ENCODE measurements at places on chromosomes 12 and 14.

DNA sequence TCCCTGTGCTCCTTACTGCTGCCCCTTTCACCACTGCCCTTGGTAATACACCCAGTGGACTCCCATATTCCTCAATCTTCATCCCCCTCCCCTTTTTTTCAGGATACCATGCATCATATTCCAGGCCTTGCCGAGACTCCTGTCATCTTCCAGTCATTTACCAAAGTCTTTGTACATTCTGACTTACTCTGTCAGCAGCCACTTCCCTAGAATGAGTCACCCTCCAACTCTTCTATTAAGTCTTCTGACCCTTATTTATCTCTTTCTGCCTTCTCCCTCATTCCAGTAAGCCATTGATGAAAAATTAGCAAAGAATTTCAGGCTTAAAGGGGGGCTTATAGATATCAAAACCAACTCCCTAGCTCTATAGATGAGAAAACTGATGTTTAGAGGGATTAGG is 128.0 kb downstream of the STXBP6 start:
- DNase-seq: no peak

DNA sequence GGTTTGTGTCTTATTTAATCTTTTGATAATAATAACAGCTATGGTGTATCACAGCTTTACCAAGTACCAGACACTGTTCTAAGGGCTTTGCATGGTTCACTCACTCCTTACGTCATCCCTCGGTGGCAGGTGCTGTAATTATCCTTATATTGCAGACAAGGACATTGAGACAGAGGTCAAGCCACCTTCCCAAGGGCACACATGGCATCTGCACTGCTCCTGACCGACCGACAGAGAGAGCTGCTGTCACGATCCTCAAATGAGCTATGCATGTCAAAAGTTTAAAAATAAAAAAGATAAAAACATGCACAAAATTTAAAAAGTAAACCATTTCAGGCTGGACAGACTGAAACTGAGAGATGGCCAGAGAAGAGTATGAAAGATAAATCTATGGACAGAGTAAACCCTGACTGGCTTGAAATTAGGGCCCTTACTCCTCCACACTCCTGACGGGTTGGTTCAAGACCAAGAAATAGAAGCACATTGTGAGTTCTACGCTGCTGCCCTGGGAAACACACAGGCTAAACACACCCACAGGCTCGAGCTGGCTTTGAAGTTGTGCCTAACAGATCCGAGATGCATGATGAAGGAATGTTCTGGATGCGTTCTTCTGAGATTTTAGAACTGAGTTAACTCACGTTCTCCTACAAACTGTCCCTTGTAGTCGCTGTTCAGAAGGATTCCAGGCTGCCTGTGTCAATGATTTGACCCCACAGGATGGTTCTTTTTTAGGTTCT is 268.7 kb downstream of the ZFP36L1 start:
- DNase-seq: no peak

DNA sequence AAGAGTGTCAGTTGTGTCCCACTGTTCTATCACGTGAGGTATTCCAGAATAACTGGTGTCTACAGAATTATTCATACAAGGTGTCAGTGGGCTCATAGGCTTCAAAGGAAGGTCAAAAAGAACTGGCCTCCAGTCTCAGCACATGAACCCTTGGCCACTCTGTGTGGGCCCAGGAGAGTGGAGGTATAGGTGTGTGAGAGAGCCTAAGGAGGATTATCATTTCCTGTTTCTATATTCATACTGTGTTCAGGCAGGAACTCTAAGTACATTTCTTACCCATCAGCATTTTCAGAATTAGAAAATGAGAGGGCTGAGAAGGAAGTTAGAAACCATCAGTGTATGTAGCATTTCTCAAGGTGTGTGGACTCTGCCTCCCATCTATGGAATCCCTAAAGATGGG is 87.0 kb downstream of the BTG1 start:
- no peak for DNase-seq

DNA sequence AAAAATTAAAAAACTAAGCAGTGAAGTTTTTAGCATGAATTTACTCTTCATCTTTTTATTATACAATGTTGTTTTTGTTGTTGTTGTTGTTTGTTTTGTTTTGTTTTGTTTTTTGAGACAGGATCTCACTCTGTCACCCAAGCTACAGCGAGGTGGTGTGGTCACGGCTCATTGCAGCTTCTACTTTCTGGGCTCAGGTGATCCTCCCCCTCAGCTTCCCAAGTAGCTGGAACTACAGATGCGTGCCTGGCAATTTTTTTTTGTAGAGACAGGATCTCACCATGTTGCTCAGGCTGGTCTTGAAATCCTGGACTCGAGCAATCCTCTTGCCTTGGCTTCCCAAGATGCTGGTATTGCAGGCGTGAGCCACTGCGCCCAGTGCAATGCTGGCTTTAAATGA is 11.3 kb downstream of the PPFIBP1 start:
- no peak for DNase-seq

DNA sequence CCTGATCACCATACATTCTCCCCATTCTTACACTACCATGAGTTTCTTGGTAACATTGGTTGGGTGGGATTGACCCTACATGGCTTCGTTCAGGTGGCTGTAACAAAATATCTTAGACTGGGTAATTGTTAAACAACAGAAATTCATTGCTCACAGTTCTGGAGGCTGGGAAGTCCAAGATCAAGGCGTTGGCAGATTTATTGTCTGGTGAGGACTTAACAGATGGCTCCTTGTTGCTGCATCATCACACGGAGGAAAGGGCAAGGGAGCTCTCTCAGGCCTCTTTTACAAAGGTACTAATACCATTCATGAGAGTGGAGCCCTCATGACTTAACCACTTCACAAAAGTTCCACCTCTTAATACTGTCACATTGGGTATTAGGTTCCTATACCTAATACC is 116.7 kb upstream of the EGLN3 start:
- DNase-seq: no peak

GRCh38 chr12:98532687-98533304 is 17.4 kb downstream of the TMPO start:
- no peak for DNase-seq

- no peak for DNase-seq
These were observed 7.8 kb downstream of the ZDHHC22 start for GRCh38 chr14:77133720-77134338.

DNA sequence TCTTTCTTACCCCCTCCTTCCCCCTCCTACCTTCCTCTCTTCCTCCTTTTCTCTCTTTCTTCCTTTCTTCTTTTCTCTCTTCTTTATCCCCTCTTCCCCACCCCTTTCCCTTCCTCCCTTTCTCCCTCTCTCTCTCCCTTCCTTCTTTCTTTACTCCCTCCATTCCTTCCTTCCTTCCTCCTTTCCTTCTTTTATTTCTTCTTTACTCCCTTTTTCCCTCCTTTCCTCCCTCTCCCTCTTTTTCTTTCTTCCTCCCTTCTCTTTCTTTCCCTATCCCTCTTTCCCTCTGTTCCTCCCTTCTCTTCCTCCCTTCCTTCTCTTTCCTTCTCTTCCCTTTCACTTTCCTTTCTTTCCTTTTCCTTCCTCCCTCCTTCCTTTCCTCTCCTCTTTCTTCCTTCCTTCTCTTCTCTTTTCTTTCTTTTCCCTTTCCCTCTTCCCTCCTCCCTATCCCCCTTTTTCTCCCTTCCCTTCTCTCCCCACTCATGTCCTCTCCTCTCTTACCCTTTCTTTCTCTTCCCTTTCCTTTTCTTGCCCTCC is 302.3 kb upstream of the TBX3 start:
- no peak for DNase-seq

DNA sequence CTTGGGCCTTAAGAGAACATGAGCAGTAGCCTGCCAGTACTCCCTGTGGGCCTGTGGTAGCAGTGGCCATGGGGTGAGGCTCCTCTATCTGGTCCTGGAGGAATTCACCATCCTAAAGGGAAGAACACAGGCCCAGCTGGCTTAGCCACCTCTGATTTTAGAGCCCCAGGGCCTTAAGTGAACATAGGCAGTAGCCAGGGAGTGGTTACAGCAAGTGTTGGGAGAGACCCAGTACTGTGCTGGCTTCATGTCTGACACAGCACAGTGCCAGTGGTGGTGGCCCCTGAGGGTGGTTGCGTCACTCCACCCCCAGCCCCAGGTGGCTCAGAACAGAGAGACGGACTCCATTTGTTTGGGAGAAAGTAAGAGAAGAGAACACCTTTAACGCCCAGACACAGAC is 105.1 kb downstream of the TXNDC16 start:
- DNase-seq: no peak

GRCh38 chr14:71471634-71472355 is 460.4 kb upstream of the RGS6 start:
- DNase-seq: no peak

DNA sequence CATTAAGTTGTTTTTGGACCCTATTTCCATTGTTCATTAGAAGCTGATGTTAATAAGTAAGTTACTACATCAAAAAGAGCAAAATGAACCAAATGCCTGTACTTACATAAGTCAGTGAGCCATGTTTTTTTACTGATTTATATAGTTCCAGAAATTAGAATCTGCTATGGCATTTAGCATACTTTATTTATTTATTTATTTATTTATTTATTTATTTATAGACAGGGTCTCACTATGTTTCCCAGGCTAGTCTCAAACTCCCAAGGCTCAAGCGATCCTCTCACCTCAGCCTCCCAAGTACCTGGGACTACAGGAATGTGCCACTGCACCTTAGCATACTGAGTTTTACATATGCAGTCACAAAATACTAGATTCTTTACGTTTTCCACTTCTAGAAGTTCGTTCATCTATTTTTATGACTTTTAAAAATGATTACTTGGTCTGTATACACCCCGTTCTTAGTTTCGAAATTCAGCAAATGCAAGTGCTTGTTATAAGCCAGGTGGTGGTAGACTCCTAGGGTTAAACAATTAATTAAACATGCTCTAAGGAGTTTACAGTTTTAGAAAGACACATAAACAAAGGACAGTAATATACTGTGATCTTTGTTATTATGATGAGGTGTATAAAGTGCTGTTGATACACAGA is 69.8 kb downstream of the SCFD1 start:
- no peak for DNase-seq

DNA sequence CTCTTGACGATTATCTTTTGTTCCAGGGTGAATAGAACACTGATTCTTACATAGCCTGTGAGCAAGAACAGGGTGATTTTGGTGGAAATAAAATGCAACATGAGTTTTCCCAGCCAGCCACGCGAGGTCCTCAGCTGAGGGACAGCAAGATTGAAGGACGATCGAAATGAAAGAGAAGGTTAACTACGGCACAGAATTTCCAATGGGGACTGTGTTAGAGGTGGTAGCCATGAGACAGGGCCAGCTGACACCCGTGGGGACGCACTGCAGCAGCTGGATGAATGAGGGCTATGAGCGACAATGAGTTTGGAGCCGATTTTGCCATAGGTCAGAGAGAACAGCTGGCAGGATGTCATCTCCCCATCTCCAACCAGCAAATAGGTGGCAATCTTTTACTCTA is 243.4 kb upstream of the PELI2 start:
- no peak for DNase-seq

DNA sequence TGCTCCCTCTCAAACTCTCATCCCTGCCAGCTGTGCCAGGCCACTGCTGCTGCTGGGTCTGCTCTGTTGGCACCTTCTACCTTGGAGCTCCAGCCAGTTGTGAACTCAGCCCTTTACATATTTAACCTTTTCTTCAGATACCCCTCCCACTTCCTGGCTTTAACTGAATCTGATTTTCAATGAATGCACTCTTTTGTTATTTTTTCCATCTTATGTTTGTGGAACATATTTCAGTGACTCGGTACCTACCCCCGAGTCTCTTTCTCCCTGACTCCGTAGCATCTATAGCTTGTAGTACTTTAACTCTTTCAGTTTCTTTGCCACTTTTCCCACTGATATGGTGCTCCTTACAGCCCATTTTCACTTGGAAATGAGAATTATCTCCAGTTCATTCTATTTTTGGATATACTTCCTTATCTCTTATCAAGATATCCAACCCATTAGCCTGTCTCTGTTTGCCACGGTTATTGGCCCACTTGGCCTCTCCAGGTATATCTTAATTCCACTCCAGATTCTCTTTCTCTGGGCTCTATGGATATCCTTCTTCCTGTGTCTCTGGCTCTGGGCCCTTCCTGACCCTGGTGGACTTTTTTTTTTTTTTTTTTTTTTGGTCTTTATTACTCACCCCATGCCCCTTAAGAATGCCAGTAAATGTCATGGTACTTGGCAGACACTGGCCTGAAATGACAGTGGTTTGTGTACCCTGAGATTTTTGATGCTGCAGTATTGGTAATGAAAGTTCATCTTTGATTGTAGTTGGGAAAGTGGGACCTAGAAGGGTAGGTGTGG is 62.7 kb downstream of the PELI2 start:
- DNase-seq: no peak

- no peak for DNase-seq
These were observed 9.7 kb downstream of the CACNA2D4 start for GRCh38 chr12:1908758-1909157.

- no peak for DNase-seq
These were observed 53.0 kb downstream of the PKP2 start for GRCh38 chr12:32843528-32844095.

DNA sequence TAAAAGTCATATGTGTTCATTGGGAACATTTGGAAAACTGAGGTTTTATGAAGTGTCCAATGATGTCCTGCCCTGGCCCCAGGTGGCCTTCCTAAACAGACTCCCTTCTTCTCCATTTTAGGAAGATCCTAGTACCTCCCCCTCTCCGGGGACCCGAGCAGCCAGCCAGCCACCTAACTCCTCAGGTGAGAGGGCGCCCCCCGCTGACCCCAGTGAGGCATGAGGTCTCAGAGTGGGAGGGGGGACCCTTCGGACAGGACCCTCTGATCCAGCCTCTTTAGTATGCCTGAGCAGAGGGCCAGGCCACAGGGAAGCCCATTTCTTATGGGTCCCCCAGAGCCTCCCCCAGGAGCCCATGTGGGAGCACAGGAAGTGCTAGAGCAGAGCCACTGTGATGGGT is 23.7 kb downstream of the DEGS2 start:
- DNase-seq: no peak

DNA sequence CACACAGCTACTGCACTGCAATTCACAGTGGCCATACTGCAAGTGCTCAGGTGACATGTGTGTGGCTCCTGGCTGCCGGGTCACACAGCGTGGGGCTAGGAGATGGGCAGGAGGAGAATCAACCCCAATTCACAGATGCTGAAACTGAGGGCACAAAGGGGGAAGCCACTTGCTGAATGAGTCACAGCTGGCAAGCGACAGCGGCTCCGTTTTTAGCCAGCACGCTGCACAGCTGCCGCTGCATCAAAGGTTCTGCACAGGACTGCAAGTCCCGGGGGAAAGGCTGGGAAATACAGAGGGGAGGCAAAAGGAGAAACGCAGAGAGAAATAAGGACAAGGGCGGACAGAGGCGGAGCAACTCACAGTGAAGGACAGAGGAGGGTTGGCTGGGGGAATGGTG is 57.9 kb downstream of the KDM2B start:
- no peak for DNase-seq

GRCh38 chr12:78145398-78145797 is 314.7 kb downstream of the NAV3 start:
- DNase-seq: no peak

- no peak for DNase-seq
These were observed 265.7 kb downstream of the AKAP6 start for GRCh38 chr14:32594766-32595165.

- DNase-seq: no peak
These were observed 19.7 kb upstream of the PLEKHD1 start for GRCh38 chr14:69464829-69465228.

DNA sequence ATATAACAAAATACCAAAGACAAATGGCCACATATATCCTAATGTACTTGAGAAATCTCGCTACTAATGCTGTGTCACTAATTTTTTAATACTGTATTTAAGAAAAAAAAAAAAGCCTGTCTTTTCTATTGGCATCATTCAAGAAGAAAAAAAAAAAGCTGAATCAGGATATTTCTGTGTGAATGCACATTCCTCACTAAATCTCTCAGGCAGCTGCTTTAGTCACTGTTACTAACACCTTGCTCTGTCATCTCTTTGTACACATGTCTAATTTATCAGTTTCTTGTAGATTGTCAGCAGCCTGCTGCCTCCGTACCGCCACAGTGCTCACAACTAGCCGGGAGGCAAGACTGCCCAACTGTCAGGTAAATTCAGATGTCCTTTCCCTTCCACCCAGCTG is 32.0 kb upstream of the FGD4 start:
- no peak for DNase-seq
